ENCODE measurements at places on chromosomes 2 and 18. TPM values are rescaled to one million over a fixed set of nuclear protein-coding genes. Genes with fewer than 3 reads are reported as not detected.

The CNGA3 gene
- total RNA-seq = 0.51 TPM

The CYP26B1 gene
- total RNA-seq = 13.8 TPM

The GPR45 gene
- total RNA-seq = not detected

DNA sequence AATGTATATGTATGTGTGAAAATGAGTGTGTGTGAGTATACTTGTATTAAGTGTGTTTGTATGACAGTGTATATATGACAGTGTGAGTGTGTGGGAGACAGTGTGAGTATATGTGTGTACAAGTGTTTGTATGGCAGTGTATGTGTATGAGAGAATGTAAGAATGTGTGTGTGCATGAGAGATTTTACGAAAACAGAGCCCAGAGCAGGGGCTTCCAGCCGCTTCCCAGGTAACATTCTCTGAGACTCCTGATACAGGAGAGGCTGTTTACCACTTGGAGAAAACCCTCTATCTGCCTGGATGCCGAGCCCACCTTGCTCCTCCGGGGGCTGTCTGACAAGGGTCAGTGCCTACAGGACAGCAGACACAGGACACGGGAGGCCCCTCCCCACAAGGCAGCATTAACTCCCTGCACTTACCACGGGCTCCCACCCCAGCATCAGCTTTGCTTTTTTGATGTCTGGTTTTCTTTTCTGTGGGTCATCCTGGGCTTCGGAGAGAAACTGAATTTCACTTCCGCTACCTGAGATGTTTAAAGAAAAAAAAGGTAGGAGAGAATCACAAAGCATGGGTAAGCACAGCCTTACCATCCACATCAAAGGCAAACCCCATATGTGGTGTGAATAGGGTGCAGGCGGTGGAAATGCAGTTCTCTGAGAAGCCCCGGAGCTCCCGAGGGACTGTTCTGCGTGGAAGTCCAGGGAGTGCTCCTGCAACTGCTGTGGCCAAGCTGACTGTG is 97.6 kb downstream of the UXS1 start:
- no peak for DNase-seq

DNA sequence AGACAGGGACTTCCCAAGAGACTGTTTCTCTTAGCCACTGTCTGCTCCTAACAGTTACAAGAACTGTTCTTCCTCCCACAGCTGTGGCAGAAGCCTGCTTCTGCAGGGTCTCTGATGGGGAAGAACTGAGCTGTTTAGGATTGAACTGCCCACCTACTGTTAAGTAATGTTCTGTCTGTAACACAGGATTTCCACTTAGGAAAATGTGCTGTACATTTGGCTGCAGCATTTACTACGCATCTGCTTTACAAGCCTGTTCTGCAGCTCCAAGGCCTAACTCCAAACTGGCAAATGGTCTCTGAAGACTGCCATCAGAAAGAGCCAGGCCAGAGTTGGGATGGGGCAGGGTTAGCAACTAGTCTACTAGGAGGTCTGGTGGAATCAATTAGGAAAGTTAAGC is 87.8 kb upstream of the UPP2 start:
- DNase-seq = peak; percentile 58

DNA sequence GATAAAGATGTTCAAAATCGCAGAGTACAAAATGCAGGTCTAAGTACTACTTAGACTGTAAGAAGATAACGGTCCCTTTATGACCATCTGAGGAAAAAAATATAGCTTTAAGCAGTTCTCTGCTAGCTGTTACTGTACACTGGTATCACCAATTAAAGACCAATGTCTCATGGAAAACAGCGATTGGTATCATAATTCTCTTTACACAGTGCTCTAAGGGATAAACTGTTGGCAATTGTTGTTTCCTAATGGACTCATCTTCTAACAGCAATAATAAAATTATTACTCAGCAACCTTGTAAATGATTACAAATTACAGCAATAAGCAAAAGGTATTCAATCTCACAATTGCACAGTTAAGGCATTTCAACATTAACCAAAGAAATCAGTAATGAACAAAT is 142.2 kb upstream of the DLGAP1 start:
- no peak for DNase-seq

- no peak for DNase-seq
Observed at GRCh38 chr2:236979664-236980063, 106.0 kb upstream of the COPS8 start.

Measured in tongue (tissue), 3 donors.